ENCODE measurements at places on chromosomes 5 and 9. TPM values are rescaled to one million over a fixed set of nuclear protein-coding genes. Genes with fewer than 3 reads are reported as not detected.

Gene PCDHGB5
- total RNA-seq = 8.8 TPM

Gene TNC
- total RNA-seq = 73.5 TPM

DNA sequence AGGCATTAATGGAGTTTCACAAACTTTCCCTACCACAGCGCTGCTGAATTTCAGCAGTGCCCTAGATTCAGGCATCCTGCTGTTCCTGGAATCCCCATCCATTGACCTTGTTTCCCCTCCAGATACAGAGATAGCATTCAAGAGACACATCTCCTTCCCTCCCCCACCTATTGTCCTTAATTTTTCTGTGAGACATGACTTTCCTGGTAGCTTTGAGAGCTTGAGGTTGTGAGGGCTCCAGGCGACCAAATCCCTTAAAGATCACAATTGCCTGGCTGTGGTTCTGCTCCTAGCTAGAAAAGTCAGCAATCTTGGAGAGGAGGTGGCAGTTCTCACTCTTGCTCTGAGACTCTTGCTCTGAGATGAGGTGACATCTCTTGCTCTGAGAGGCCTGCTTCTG lies 48.0 kb downstream of the PRR16 start:
- peaks cover 1% of the 10 kb centered on the region for H3K27me3 ChIP-seq
- H3K27ac ChIP-seq = no peak overlapping the region
- no peak overlapping the region for H3K4me3 ChIP-seq
- H3K4me1 ChIP-seq = peaks cover 76% of the 10 kb centered on the region

- no peaks in the 10 kb centered on the region for H3K4me1 ChIP-seq
- no peak overlapping the region for H3K27ac ChIP-seq
- H3K36me3 ChIP-seq = no peaks in the 10 kb centered on the region
- DNase-seq = no peak
- peaks cover 24% of the 10 kb centered on the region for H3K27me3 ChIP-seq
Observed at GRCh38 chr9:76808636-76809035, 44.4 kb downstream of the PCA3 start.

DNA sequence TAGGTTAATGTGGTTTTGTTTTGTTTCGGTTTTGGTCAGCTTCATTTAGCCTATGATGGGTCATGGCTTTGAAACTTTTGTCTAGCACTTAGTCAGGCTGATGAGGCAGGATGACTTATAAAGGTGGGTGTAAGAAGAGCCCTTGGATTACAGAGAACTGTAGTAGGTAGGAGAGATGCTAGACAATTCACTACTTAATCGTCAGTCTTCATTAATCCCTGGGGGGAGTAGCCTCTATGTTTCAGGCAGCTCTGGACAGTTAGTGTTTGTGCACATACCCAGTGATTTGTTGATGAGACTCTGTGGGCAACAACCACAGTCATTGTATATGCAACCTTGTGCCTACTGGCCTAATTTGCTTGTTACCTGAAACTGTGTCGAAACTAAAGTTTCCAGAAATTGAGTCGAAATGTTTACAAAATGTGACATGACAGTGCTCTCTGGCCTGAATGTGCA lies 113.3 kb downstream of the MTREX start:
- DNase-seq = peak; percentile 24
- H3K4me3 ChIP-seq = peak overlapping the region; percentile 12
- peak overlapping the region; percentile 21 for H3K27ac ChIP-seq
- H3K27me3 ChIP-seq = no peaks in the 10 kb centered on the region
